HepG2 (cell line): ENCODE measurements at places on chromosomes 6 and 20. TPM values are rescaled to one million over a fixed set of nuclear protein-coding genes. Genes with fewer than 3 reads are reported as not detected.
A peak's percentile ranks its signal among the peaks of the same experiment; 100 is the strongest.

C4B gene
- total RNA-seq, result 67.2 and 167 TPM in 2 replicates

- DNase-seq, result no peak
Measured at GRCh38 chr20:9422321-9423057, 91.9 kb upstream of the LAMP5 start.

GRCh38 chr6:87846434-87846833 lies 144.4 kb upstream of the AKIRIN2 start:
- no peak for DNase-seq

DNA sequence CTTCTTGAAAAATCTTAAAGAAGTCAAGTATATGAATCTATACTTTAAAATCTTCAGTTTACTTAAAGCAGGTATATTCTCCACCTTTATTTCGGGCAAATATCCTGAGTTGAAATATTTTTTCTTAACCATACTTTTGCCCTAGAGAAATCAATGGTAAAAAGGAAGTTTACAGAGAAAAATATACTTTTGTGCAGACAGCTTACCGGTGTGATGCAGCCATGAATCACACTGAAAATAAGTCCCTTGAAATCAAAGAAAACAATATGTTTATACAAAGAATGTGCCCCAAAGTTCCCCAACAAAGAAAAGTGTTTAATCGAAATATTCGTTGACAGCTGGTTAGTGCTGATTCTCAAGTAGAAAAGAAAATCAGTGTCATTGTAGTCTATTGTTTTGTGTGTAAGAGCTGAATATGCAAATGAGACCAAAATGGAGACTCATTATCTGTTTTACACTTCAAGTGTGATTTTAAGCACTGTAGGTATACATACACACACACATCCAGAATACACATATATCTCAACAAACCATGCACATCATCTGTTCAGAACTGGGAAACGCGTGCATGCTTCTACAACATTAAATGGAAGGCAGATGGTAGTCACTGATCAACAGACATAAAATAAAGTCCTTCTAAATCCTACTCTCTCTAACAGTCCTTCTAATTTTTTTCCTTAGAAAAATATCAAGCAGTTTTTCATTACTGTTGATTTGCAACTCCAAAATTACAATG lies 73.3 kb downstream of the BTBD9 start:
- DNase-seq, result no peak

CALHM4 gene
- total RNA-seq, result not detected in 2 replicates

CYP24A1 gene
- total RNA-seq, result 6.9 and 9.4 TPM in 2 replicates

DNA sequence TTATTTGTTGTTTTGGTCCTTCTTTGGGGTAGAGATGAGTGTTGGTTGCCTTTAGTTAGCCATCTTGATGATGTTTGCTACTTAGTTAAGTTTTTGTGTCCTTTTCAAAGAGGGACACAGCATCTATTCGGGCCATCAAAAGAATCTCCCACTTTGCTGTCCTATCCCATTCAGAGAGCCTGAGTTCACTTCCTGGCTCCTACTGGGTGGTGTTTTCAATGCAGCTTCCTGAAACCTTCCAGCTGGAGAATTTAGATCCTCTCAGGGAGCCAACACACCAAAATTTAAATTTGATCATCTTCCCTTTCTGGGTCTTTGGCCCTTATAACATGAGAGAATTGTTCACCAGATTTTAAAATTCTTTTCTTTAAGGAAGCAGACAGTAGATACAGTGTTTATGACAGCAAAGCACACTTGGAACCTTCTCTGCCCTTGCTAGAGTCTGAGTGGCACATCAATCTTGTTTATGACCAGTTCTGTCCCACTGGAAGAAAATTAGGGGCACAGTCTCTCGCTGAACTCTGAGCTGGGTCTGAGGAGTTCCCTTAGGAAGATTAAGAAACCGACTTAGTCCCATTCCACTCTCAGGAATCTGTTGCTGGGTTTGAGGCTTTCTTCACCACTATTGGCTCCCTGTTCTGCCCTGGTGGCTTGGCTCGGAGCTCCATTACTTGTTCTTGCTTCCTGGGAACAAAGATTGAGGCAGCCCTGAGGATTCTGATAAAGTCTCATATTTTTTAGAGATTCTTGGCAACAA lies 115.5 kb downstream of the CCDC170 start:
- DNase-seq, result no peak

GRCh38 chr20:37257988-37258387 lies 3.6 kb downstream of the GHRH start:
- DNase-seq, result no peak

ZBTB46 gene
- 10.9 and 13.5 TPM in 2 replicates for total RNA-seq

DNA sequence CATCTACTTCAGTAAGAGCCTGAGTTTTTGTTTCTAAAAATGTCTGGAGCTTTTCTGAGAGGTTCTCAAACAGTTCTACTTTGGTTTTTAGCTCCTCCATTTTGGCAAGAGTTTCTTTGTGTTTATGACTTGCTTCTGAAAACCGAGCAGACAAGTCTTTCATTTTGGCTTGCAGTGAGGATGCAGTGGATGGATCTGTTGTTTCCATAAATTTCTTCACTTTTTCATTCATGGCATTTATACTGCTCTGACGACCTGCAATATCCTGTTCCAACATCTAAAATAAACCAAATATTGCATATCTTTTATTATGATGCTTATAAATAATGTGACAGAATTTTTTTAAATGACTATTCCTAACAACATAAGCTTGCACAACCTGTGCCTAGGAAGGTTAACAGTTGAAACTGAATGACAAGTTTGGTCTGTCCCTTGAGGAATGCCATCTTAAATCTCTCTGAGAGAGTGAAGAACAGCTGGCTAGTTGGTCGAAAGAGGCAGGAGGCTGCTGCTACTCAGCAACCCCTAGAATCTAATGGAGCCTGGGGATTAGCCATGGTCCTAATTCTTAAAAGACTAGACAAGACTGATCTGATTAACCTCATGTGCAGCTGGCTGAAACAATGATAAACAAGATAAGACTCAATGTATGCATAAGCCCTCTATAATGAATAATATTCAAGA lies 69.8 kb downstream of the DST start:
- DNase-seq, result no peak

DNA sequence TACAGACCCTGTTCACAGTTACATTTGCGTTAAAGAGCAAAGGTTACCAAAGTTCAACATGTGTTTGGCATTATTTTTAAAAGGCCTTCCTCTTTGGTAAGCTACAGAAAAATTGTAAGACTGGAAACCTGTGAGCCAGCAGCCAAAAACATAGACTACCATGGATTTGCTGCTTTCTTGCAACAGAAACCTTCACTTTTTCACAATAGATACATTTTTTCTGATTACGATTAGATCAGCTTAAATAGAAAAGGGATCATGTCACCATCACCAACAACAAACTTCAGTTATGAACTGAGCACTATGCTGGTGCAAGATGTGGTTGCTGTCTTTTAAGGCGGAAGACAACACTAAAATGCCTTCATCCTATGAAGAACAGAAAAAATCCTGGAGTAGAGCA lies 112.3 kb upstream of the MARCKS start:
- DNase-seq, result no peak

- no peak for DNase-seq
Measured at GRCh38 chr6:145627451-145627850, 107.9 kb downstream of the EPM2A start.

DNA sequence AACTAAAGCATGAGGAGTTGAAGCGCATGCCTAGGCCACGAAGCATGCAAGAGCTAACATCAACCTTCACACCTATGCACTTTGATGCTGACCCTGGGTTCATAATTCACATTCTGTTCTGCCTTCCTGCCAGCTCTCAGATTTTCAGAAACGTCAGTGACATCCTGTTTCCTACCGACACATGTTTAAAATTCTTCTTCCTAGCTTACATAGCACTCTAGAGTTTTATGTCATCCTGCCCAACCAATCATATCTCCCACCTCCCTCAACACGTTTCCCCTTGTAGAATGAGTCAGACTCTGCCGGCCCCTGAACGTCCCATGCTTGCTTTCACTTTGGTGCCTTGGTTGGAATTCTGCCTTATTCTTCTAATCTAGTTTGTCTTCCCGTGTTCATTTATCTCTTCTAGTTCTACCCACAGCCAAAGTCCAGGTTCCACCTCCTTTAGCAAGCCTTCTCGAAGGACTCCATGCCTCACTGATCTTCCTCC lies 97.2 kb upstream of the MAP7 start:
- DNase-seq, result no peak

WFDC10B gene
- total RNA-seq, result not detected in 2 replicates

GRCh38 chr6:146739696-146740095 lies 140.9 kb downstream of the ADGB start:
- DNase-seq, result no peak

GRCh38 chr6:136335736-136336363 lies 46.2 kb upstream of the BCLAF1 start:
- DNase-seq, result no peak

TAF8 gene
- total RNA-seq, result 20.2 and 25.2 TPM in 2 replicates

DNA sequence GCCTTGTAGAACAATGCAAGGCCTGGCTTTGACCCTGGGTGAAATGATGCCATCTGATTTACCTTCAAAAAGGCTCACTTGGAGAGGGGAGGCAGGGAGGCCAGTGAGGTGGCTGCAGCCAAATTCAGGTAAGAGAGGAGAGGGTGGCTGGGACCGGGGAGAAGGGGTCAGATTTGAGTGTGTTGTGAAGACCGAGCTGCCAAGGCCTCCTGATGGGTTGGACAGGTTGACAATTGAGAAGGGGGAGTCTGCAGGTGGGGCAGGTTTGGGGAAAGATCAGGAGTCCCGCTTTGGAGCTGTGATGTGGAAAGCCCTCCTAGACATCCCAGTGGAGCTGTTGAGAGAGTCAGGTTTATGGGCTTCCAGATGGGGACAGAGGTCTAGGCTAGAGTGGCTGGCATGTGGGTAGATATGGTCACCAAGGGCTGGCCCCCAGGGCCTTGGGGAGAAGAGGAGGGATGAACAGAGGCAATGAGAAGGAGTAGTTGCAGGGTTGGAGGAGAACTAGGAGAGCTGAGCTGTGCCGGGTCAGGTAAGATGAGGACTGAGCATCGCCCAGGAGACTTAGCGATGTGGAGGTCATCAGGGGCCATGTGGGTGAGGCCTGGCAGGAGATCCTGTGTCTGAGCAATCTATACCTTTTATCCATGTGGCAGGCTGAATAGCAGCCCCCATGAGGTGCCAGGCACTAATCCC lies 70.5 kb upstream of the TOX2 start:
- no peak for DNase-seq

ELOVL4 gene
- total RNA-seq, result 0.04 TPM in 1 of 2 replicates, not detected in the other

DNA sequence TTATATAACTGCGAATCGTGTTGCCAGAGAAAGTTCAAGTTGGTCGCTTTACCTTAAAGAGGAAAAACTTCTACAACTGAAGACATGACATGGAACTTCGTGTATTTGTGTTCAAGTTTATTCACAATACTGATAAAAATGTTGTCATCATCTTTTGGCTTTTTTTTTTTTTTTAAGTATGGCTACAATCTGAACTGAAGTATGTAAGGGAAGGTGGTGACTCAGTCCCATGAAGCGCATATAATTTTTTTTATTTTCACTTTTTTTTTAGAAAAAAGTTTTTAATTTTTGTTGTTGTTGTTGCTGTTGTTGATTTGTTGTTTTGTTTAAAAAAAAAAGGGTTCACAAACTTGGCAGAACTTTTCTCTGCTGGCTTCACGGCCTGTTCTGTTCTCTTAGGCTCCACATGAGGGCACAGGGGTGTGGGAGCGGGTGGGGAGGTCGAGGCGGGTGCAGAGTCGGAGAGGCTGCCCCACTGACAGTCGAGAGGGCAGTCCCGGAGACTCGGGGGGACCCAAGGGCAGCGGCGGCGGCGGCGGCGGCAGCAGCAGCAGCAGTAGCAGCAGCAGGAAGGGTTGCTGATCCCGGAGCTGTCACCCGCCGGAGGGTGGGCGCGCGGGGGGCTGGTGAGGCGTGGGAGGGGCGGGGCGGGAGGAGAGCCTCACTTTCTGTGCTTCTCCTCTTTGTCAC lies 17.0 kb downstream of the TFAP2A start:
- DNase-seq, result no peak

- DNase-seq, result no peak
Measured at GRCh38 chr6:148868314-148868713, 121.5 kb downstream of the UST start.

CGA gene
- not detected in 2 replicates for total RNA-seq

TRAPPC3L gene
- total RNA-seq, result not detected in 2 replicates

DNA sequence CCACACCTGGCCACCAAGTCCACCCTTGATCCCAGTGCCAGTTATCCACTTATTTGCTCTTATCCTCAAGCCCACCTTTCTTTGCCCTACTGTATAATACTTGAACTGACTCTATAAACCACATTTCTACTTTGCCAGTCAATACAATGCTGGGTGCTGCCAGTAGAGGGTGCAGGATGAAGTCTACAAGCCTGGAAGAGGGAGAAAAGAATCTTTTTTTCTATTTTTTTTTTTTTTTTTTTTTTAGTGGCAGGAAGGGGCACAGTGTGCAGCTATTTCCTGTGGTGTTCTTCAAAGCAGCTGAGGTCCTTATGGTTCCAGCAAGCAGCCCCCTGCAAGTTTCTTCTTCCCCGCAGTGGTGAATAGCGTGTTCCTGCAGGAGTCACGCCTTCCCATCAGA lies 22.2 kb upstream of the GABRR1 start:
- no peak for DNase-seq

CD40 gene
- 2.2 and 4.6 TPM in 2 replicates for total RNA-seq

C6orf141 gene
- total RNA-seq, result not detected in 2 replicates

- no peak for DNase-seq
Measured at GRCh38 chr20:60822699-60823607, 429.1 kb upstream of the CDH4 start.

TRMT6 gene
- 37.8 and 51.1 TPM in 2 replicates for total RNA-seq

DNA sequence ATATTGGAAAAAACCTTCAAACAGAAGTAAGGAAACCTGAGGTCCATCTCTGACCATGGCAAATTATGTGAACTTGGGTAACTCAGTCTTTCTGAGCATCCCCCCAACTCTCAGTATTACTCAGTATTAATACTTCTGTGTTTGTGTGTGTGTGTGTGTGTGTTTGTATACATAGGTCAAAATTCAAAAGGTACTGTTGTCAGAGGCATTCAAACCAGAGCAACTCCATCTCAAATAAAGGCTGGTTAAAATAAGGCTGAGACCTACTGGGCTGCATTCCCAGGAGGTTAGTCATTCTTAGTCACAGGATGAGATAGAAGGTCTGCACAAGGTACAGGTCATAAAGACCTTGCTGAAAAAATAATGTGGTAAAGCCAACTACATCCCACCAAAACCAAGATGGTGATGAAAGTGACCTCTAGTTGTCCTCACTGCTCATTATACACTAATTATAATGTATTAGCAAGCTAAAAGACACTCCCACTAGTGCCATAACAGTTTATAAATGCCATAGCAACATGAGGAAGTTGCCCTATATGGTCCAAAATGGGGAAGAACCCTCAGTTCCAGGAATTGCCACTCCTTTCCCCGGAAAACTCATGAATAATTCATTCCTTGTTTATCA lies 33.3 kb upstream of the SLC22A16 start:
- peak; percentile 46 for DNase-seq
